ENCODE measurements at places on chromosomes 16 and 17. TPM values are rescaled to one million over a fixed set of nuclear protein-coding genes. Genes with fewer than 3 reads are reported as not detected.

CACNG3 gene
- total RNA-seq, result not detected

SMIM36 gene
- total RNA-seq, result not detected

CHST5 gene
- not detected for total RNA-seq

PIK3R5 gene
- 46.7 TPM for total RNA-seq

GRCh38 chr17:51046046-51046445 is 74.6 kb downstream of the SPAG9 start:
- H3K27ac ChIP-seq, result no peak overlapping the region
- no peak for DNase-seq
- H3K4me3 ChIP-seq, result no peak overlapping the region
- peaks cover 4% of the 10 kb centered on the region for H3K36me3 ChIP-seq

DNA sequence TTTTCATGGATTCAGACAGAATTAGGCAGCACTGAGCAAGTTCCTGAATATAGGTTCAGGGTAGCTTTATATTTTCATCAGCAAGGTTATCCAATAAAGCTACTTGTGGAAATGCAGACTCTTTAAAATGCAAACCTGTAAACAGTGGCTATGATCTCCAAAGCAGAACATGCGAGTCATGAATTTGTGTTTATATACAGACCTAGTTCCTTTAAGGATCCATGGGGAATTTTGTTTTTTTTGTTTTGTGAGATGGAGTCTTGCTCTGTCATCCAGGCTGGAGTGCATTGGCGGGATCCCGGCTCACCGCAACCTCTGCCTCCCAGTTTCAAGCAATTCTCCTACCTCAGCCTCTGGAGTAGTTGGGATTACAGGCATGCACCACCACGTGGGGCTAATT is 14.8 kb downstream of the CLEC16A start:
- H3K27ac ChIP-seq, result no peak overlapping the region
- no peak for DNase-seq
- H3K4me3 ChIP-seq, result no peak overlapping the region
- no peaks in the 10 kb centered on the region for H3K27me3 ChIP-seq

DNA sequence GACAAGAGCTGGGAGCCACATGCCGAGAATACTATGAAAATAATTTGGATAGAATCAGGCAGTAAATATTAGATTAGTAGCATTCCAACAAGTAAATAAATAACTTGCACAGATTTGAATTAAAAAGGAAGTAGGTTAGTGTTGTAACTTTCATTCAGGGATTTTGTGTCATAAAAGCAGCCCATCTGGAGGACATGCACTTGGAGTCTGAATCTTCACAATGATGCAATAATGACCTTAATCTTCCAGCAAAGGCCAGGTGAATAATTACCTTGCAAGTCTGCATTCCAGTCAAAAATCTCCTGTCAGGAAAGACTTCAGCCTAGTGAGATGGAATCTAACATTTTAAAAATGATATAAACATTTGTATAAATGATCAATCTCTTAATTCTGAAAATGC is 518.1 kb downstream of the KCNJ2 start:
- no peak overlapping the region for H3K27ac ChIP-seq
- H3K36me3 ChIP-seq, result no peaks in the 10 kb centered on the region
- no peak overlapping the region for H3K4me3 ChIP-seq

DNA sequence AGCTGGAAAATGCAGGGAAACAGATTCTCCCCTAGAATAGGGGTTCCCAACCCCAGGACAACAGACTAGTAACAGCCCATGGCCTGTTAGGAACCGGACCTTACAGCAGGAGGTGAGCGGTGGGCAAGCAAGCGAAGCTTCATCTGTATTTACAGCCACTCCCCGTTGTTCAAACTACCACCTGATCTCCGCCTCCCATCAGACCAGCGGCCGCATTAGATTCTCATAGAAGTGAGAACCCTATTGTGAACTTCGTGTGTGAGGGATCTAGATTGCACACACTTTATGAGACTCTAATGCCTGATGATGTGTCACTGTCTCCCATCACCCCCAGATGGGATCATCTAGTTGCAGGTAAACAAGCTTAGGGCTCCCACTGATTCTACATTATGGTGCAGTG is 3.5 kb downstream of the CD300LB start:
- H3K36me3 ChIP-seq, result no peaks in the 10 kb centered on the region
- peaks cover 35% of the 10 kb centered on the region for H3K27me3 ChIP-seq
- no peak overlapping the region for H3K27ac ChIP-seq
- peaks cover 5% of the 10 kb centered on the region for H3K4me1 ChIP-seq
- no peak for DNase-seq
- no peak overlapping the region for H3K4me3 ChIP-seq

DNA sequence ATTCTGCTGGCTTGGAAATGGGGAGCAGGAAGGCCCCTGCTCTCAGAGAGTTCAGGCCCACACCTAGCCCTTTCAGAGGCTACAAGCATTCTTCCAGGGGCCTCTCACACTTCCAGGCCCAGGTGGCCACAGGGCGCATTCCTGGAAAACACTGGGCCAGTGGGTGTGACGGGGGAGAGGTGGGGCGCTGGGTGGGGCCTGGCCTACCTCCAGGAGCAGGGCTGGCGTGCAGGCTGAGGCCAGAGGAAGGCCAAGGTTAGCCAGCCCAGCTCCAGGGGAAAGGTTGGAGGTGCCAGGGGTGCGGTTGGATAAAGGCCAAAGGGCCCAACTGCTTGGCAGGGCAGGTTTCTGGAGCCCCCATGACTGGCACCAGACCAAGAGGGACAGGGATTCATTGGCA is 198.2 kb downstream of the MAF start:
- no peaks in the 10 kb centered on the region for H3K36me3 ChIP-seq
- no peak overlapping the region for H3K27ac ChIP-seq
- H3K4me1 ChIP-seq, result no peaks in the 10 kb centered on the region
- DNase-seq, result no peak
- H3K4me3 ChIP-seq, result no peak overlapping the region
- no peaks in the 10 kb centered on the region for H3K27me3 ChIP-seq

DNA sequence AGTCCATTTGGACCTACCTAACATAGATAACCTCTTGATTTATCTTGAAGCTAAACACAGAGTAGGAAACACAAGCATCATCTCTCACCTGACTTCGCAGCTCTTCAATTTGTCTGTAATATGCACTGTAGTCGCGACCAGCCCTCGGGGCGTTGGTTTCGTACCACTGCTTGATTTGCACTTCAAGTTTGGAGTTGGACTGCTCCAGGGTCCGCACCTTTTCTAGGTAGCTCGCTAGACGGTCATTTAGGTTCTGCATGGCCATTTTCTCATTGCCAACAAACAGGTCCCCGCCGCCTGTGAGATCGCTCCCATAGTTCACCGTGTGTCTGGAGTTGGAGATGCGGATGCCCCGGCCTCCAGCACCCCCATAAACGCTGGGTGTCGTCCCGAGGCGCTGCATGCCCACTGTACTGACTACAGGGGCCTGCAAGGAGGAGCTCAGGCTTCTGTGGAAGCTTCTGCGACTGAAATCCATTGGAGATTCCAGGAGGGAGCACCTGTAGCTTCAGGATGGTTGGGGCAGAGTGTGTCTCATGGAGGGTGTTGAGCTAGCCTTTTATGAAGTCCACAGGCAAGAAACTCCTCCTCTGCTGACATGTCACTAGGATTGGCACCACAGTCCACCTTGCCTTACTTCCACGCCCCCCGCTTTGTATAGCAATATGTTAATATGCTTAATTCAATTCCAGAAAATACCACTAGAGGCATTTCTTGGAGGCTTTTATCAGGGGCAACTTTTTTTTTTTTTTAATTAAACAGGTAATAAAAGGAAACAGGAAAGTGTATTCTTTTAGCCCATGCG is at the start of gene KRT20:
KRT20 (minus strand) TSS at position 535 of the 805 bp plus-strand sequence; CDS start at position 478, 57 bp downstream.
- no peaks in the 10 kb centered on the region for H3K4me1 ChIP-seq
- no peak within 1 kb of the TSS for H3K4me3 ChIP-seq
- H3K27ac ChIP-seq, result no peak within 1 kb of the TSS
- DNase-seq, result no peak
- no peaks in the 10 kb centered on the region for H3K36me3 ChIP-seq
- H3K27me3 ChIP-seq, result peaks cover 29% of the 10 kb centered on the region
